ENCODE measurements at places on chromosomes 1 and 21.

- DNase-seq = no peak
These were observed 25.0 kb downstream of the ZBTB8B start for GRCh38 chr1:32489774-32490454.

DNA sequence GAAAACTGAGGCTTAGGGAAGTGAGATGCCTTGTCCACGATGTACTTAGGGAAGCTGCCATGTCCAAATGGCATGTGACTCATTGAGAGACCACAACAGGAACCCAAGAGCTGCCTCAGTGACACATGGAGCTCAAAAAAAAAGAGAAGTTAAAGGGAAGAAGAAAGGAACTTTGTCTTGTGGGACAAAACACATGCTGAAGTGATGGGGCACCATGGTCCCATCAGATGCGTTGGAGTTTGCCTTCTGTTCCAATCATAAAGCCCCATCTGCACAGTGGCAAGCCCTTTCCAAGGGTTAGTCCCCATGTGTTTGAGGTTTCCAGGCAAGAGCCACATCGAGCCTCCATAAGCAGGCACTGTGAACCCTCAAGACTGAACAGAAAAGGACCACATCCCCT lies 8.0 kb downstream of the MED8 start:
- DNase-seq = no peak

- peak; percentile 69 for DNase-seq
These were observed 7.4 kb downstream of the SEMA4A start for GRCh38 chr1:156160743-156161171.

- no peak for DNase-seq
These were observed 16.9 kb downstream of the ATG4C start for GRCh38 chr1:62800825-62801306.

DNA sequence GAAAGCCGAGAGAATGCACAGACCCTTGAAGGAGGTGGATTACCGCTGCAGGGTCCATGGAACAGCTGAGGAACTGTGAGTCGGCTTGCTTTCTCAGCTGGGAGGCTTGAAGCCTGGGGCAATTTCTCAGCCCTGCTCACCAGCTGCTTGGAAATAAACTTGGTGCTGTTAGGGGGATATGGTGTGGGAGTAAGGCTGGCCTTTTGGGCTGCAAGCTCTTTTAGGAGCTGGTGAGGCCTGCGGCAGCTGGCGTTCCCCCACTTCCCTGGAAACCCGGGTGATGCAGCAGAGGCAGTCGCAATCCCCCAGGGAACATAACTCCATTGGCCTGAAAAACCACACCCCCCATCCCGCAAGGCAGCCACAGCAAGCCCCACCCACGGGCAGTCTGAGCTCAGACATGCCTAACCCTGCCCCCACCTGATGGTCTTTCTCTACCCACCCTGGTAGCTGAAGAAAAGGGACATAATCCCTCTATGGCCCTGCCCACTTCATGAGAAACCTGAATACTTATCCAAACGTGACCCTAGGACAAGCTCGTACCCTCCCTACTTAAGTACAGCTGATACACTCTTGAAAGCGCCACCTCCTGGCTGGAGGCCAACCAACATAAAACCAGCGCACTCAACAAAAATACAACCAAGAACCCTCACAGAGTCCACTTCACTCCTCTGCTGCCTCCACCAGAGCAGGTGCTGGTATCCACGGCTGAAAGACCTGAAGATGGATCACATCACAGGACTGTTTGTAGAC lies 1995.8 kb downstream of the NCAM2 start:
- DNase-seq = no peak

GRCh38 chr1:236282425-236282716 lies 613 bp upstream of the ERO1B start:
- no peak for DNase-seq

DNA sequence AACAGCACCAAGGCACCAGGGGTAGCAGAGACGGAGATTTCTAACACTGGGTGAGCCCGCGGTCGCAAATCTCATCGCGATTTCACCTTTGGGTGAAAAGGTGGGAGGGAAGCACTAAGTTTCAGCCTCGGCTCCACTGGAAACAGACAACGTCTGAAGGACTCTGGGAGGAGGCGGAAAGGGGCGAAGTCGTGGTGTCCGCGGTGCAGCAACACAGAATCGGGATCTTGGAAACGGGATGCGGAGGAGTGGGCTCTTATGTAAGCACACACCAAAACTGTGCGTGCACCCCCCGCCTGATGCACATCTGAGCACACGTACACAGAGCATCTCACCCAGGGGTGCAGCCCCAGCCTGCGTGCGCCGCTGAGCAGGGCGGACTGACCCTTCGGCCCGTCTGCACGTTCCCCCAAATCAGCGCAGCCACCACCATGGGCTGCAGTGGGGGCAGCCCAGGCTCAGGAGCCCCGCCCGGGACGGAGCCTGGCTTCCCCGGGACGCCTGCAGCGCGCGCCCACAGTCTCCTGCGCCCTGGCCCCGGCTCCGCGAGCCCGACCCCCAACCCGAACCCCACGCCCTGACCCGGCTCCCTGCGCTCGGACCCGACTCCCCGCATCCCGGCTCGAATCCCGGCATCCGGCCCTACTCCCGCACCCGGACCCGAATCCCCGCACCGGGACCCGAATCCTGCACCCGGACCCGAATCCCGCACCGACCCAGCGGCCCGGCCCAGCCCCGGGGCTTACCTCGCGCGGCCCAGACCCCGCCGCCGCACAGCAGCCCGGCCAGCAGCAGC lies 670 bp downstream of the CLSTN1 start:
- no peak for DNase-seq

DNA sequence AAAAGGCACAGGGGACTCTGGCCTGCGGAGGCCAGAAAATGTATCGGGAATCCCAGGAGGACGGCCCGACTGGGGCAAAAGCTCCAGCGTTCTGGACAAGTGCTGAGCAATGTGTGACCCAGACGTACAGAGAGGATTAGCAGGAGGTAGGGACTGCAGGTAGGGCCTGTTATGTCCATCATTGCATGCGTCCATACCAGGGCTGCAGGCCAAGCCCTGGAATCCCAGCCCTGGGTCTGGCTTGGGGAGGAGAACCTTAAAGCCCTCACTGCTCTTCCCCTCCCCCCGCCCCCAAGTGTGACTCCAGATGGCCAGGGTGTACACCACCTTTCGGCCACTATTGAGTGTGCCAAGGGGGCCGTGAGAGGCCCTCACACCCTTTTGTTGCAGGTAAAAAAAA lies 2.0 kb downstream of the RNF207 start:
- no peak for DNase-seq

GRCh38 chr1:35555601-35556477 lies 1.4 kb downstream of the KIAA0319L start:
- no peak for DNase-seq

GRCh38 chr1:56864430-56864829 lies 9.8 kb downstream of the C8A start:
- no peak for DNase-seq

- DNase-seq = no peak
These were observed 67.9 kb downstream of the PHACTR4 start for GRCh38 chr1:28437264-28437923.

- no peak for DNase-seq
These were observed at the start of gene SLC27A3 for GRCh38 chr1:153774780-153775457. Gene SLC27A3, plus strand, starts transcription at chr1:153775407. Its CDS starts 91 bp downstream, at chr1:153775498.

DNA sequence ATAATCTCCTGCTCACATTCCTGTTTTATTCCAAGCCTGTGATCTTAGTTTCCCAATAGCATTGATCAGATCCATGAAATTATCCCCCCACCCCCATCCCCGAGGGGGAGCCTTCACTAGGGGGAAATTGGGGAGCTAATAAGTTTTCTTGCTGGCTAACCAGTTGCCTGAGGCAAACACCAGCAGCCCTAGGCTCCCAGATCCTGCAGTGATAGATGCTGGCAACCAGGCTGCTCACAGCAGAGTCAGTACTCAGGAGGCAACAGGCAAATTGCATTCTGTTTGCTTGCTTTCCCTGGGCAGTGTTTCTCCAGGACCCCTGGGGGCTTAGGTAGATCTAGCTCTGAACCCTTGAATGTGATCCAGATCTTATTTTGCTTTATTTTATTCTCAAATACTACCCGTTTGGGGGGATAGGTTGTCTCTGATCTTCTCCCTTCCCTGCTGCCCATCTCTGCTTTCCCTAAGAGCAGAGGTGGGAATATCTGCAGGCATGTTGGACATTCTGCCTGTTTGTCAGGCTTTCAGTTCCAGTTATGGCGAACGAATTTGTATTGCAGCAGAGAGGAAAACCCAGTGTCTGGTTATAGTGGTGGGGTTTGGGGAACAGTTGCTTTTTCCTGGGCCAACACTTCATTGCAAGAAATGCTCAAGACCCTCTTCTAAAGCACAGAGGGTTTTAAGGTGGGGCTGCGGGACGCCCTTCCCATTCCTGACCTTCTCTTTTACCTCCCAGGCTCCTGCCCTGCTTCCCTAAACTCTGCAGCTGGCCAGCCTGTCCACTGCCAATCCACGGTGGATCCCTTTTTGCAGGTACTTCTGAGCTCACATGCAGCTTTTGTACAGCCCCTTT lies 289.8 kb upstream of the PLXNA2 start:
- no peak for DNase-seq

GRCh38 chr1:156193208-156193487 lies 756 bp upstream of the SLC25A44 start:
- no peak for DNase-seq

DNA sequence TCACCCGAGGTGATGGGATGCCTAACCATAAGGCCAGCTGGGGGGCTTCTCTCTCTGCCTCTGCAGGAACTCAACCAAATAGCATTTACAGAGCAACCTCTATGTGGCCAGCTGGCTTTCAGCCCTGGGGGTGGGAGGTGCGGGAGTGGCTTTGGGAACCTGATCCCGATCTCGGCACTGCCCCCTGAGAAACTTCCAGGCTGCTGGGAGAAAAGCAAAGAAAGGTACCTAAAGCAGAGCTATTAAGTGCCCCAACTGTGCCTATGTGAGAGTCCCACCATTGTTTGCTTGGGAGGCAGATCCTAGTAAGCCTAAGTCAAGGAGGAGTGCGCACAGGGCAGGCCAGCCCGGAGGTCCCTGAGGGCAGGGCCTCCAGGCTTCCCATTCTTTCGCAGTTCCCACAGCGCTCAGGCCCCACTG lies 7.0 kb downstream of the KRTCAP2 start:
- DNase-seq = no peak

DNA sequence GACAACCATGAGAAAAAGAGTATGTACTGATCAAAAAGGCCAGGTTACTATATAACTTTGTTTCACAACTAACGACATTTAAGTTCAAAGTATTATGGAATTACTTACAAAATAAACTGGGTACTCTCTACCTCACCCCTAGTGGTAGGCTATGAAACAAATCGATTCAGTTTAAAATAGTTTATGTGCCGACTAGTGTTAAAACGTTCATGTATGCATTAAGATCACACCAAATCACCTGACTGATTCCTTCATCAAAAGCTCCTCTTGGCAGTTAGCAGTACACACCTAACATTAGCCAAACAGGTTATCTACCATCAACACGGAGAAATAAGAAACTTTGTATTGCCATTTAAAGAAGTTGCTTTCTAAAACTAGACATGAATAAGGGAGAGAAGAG lies 137.1 kb downstream of the AKT3 start:
- DNase-seq = no peak

DNA sequence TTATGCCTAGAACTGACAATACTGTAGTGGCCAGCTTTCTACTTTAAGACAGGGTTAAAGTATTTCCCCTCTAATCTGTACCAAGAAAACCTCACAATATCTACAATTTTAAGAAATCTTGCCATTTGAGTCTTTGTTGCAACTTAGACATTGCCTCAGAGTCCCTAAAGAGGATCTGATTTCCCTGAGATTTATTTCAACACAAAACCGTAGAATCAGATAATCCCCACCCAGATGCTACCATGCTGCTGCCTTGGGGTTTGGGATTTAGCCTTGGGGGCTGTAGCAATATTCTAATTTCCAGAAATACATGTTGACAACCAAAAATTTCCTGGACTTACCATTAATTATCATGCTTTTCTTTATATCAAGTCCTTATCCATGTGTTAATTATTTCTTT lies 50.3 kb upstream of the DENND1B start:
- no peak for DNase-seq

- no peak for DNase-seq
These were observed 178.4 kb downstream of the ADSS2 start for GRCh38 chr1:244273262-244273844.

DNA sequence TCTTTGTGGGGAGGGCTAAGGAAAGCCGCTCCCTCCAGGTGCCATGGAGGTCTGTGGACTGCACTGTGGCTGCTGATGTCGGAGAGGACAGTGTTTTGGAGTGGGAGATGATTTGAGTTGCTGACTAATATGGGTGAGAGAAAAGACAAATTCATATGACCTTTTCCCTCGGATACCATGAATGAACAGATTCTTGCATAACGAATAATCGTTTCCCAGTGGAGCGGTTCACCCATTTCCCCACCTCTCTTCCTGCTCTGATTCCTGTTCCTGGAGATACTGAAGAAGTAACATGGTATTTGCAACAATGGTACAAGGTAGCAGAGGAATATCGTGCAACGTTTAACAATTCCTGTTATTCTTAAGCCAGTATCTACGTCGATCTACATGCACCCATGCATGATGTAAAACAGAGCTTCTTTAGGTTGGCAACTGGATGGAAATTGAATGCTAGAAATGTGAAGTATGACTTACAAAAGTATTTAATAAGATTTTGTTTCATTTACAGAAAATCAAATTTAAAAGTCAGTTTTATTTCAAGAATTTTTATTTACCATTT lies 227.1 kb downstream of the TOMM20 start:
- no peak for DNase-seq

DNA sequence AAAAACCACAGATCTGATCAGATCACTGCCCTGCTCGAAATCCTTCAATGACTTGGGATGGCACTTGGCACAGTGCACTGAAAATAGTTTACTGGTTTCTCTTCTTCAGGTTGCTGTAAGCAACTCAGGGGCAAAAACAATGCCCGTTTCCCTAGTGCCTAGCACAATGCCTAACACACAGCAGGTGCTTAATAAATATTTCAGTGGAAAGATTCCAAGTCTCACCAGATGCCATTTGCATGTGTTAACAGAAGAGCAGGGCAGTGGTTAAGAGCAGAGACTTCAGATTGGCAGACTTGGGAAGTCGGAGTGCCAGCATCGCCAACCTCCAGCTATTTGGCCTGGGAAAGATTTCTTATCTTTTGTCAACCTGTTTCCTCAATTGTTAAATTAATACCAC lies 10.9 kb upstream of the METTL25B start:
- DNase-seq = no peak

DNA sequence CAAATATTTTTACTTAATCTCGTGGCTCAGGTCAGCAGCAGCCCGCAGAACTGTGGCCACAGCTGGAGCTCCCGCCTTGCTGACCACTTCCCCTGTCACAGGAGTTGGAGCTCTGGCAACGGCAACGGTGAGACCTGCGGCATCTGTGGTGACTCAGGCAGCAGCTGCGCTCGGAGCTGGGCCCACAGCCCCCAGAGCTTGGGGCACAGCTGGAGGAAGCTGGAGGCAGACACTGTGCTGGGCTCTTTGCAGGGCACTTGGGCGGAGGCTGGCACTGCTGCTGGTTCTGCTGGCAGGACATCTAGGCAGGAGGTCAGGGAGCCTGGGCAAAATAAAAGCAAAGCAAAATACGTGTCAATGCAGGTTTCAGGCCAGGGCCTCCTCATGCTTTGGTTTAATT lies at the start of gene LCE3A:
Gene LCE3A, minus strand, starts transcription at position 301 of the 400 bp plus-strand sequence. Its CDS starts 0 bp downstream, at position 301.
- no peak for DNase-seq

- DNase-seq = no peak
These were observed 13.4 kb downstream of the BCAN start for GRCh38 chr1:156655151-156655903.
